ENCODE measurements at places on chromosomes 11 and 22.

GRCh38 chr22:37225481-37225880, 13.2 kb upstream of the SSTR3 start:
- no peak overlapping the region for H3K4me3 ChIP-seq
- no peak for DNase-seq
- no peaks in the 10 kb centered on the region for H3K36me3 ChIP-seq

DNA sequence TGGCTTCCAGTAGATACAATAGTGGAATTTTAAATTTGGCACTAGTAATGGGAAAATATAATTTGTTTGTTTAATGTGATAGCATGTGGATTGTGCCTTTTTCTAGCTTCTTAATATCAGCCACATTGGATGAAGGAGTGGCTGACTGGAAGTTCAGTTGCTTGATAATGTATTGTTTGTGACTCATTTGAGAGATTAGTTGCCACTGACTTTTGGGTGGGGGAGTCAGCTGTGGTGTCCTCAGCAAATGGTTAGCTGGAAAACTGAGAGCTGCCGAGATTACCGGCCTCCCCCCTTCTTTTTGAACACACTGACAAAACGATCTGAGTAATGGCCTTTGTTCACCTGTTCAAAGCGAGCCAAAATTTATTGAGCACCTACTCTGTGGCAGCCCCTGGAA, 5.5 kb downstream of the JAM3 start:
- H3K27me3 ChIP-seq, result peaks cover 12% of the 10 kb centered on the region
- no peak overlapping the region for H3K27ac ChIP-seq
- no peaks in the 10 kb centered on the region for H3K36me3 ChIP-seq

GRCh38 chr11:17410606-17411379, 22.3 kb upstream of the KCNJ11 start:
- peaks cover 2% of the 10 kb centered on the region for H3K4me1 ChIP-seq
- no peaks in the 10 kb centered on the region for H3K36me3 ChIP-seq
- H3K27me3 ChIP-seq, result peaks cover 59% of the 10 kb centered on the region

DNA sequence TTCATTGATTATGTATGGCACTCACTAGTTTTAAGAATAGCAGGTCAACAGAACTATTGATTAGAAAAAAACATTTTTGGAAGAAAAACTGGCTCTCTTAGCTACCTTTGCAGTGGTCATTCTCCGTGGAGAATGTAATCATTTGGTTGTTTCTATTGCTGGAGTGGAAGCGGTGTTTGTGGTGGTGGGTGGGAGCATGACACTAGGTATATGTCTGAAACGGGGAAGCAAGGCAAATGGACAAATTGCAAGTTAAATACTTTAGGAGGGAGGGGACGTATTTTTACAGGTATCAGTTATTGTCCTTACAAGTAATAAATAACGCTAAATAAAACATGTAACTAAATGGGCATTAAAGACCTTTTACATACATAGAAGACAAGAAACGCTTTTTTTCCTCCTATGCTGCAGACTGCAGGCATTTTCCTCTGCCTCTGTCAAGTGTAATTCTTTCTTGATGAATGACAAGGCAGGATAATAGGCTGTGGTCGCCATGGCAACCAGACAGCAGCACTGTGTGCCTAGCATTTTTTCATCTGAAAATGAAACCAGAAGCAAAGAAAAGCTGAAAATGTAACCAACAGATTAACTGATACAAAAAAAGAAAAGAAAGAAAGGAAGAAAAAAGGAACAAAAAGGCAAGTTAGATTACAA, 46.2 kb downstream of the BLID start:
- DNase-seq, result peak; percentile 69
- peak overlapping the region; percentile 33 for H3K4me3 ChIP-seq
- peak overlapping the region; percentile 98 for H3K27ac ChIP-seq
- H3K4me1 ChIP-seq, result peaks cover 54% of the 10 kb centered on the region

DNA sequence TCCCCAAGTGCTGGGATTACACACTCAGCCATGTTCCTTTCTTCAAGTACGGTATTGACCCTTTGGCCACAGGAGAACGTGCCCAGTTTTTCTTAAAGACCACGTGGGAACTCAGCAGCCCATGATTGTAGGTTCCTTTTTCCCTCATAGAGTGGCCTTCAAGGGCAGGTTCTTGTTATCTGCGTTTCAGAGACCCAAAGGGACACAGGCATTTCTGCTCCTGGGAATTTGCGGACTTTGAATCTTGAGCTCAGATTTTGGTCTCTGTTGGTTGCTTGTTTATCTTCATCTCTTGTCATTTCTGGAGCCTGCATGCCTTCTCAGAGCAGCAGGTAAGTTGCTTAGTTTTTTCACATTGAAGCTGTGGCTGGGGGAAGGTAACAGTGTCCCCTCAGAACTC, 12.0 kb downstream of the MARK2 start:
- peaks cover 14% of the 10 kb centered on the region for H3K36me3 ChIP-seq
- H3K4me1 ChIP-seq, result peaks cover 37% of the 10 kb centered on the region
- H3K27ac ChIP-seq, result peak overlapping the region; percentile 90
- no peaks in the 10 kb centered on the region for H3K27me3 ChIP-seq
- DNase-seq, result no peak

- no peak overlapping the region for H3K27ac ChIP-seq
- peaks cover 14% of the 10 kb centered on the region for H3K4me1 ChIP-seq
- no peak for DNase-seq
Observed at GRCh38 chr11:118953265-118953664, 2.8 kb upstream of the UPK2 start.

GRCh38 chr11:66891851-66892660, 35.2 kb downstream of the LRFN4 start:
- DNase-seq, result no peak
- no peaks in the 10 kb centered on the region for H3K36me3 ChIP-seq
- H3K27ac ChIP-seq, result no peak overlapping the region
- no peaks in the 10 kb centered on the region for H3K4me1 ChIP-seq
- no peaks in the 10 kb centered on the region for H3K27me3 ChIP-seq

- no peak overlapping the region for H3K27ac ChIP-seq
- no peaks in the 10 kb centered on the region for H3K36me3 ChIP-seq
- no peak for DNase-seq
- no peak overlapping the region for H3K4me3 ChIP-seq
Observed at GRCh38 chr22:43561415-43562178, 149.8 kb downstream of the MPPED1 start.

DNA sequence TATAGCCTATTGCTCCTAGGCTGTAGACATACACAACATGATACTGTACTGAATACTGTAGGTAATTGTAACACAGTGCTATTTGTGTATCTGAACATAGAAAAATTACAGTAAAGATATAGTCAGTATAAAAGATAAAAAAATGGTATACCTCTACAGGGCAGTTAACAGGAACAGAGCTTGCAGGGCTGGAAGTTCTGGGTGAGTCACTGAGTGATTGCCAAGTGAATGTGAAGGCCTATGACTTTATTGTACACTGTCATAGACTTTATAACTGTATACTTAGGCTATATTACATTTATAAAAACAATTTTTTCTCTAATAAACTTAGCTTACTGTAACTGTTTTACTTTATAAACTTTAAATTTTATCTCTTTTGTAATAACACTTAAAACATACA, 332.4 kb upstream of the ARHGAP42 start:
- H3K27ac ChIP-seq, result no peak overlapping the region
- DNase-seq, result no peak
- H3K36me3 ChIP-seq, result no peaks in the 10 kb centered on the region
- no peaks in the 10 kb centered on the region for H3K27me3 ChIP-seq
- H3K4me1 ChIP-seq, result no peaks in the 10 kb centered on the region
- no peak overlapping the region for H3K4me3 ChIP-seq

DNA sequence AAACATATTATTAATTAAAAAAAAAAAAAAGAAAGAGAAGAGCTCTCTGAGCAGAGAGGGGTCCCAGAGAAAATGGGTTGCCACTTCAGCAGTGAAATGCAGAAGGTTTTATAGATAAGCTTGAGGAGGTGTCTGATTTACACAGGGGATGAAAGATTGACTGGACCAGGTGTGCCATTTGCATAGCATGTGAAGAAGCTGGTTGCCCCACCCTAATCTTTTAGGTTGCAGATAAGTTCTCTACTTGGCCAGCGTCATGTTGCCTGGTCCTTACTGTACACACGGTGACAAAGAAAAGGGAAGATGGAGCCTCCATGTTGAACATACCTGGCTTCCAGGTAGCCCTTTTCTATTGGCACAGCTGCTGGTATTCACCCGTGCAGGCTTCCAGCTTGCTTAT, 41.4 kb downstream of the MS4A2 start:
- no peak overlapping the region for H3K27ac ChIP-seq
- H3K36me3 ChIP-seq, result no peaks in the 10 kb centered on the region
- DNase-seq, result no peak
- no peaks in the 10 kb centered on the region for H3K27me3 ChIP-seq
- H3K4me1 ChIP-seq, result peaks cover 4% of the 10 kb centered on the region
- no peak overlapping the region for H3K4me3 ChIP-seq

GRCh38 chr11:62484352-62484751, 62.3 kb downstream of the AHNAK start:
- H3K27ac ChIP-seq, result peak overlapping the region; percentile 74
- DNase-seq, result no peak
- no peaks in the 10 kb centered on the region for H3K27me3 ChIP-seq
- H3K4me1 ChIP-seq, result peaks cover 45% of the 10 kb centered on the region

DNA sequence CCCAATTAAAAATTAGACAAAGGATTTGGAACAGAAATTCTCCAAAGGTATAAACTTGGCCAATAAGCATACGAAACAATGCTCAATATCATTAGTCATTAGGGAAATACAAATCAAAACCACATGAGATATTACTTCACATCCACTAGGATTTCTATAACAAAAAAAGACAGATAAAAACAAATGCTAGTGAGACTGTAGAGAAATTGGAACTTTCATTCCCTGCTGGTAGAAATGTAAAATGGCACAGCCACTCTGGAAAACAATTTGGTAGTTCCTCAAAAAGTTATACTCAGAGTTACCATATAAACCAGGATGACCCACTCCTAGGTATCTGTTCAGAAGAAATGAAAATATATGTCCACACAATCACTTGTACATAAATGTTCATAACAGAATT, 71.6 kb downstream of the RPL27A start:
- no peak for DNase-seq
- H3K4me3 ChIP-seq, result no peak overlapping the region
- no peaks in the 10 kb centered on the region for H3K27me3 ChIP-seq
- peaks cover 20% of the 10 kb centered on the region for H3K36me3 ChIP-seq
- peaks cover 4% of the 10 kb centered on the region for H3K4me1 ChIP-seq

GRCh38 chr11:67347964-67348749, 5.2 kb downstream of the POLD4 start:
- H3K27ac ChIP-seq, result no peak overlapping the region
- DNase-seq, result no peak
- no peak overlapping the region for H3K4me3 ChIP-seq
- H3K27me3 ChIP-seq, result no peaks in the 10 kb centered on the region
- no peaks in the 10 kb centered on the region for H3K36me3 ChIP-seq

GRCh38 chr22:39456522-39457197, at the start of gene MGAT3:
MGAT3 (plus strand) TSS chr22:39457012; CDS start chr22:39487348, 30,336 bp downstream.
- H3K4me1 ChIP-seq, result peaks cover 42% of the 10 kb centered on the region
- H3K36me3 ChIP-seq, result no peaks in the 10 kb centered on the region
- H3K4me3 ChIP-seq, result peak within 1 kb of the TSS; percentile 74
- DNase-seq, result no peak

DNA sequence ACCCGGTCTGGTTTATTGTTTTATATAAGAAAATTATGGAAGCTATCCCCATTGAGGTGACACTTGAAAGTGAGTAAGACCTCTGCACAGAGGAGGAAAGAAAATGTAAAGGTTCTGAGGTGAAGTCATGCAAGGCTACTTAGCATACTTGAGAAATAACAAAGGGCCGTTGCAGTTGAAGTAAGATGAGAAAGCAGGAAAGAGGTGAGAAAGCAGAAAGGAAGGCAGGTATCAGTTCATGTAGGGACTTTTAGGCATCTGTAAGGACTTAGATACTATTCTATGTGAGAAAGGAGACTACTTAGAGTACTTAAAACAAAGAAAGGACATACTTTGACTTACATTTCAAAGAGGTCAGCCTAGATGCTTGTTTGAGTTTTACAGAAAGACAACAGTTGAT, 84.7 kb downstream of the CASP12 start:
- no peaks in the 10 kb centered on the region for H3K36me3 ChIP-seq
- no peak overlapping the region for H3K27ac ChIP-seq
- peaks cover 10% of the 10 kb centered on the region for H3K4me1 ChIP-seq
- DNase-seq, result no peak
- no peaks in the 10 kb centered on the region for H3K27me3 ChIP-seq

GRCh38 chr11:75339685-75340409, 11.6 kb downstream of the ARRB1 start:
- peak overlapping the region; percentile 18 for H3K4me3 ChIP-seq
- peaks cover 71% of the 10 kb centered on the region for H3K4me1 ChIP-seq
- DNase-seq, result no peak
- H3K27ac ChIP-seq, result peak overlapping the region; percentile 96

DNA sequence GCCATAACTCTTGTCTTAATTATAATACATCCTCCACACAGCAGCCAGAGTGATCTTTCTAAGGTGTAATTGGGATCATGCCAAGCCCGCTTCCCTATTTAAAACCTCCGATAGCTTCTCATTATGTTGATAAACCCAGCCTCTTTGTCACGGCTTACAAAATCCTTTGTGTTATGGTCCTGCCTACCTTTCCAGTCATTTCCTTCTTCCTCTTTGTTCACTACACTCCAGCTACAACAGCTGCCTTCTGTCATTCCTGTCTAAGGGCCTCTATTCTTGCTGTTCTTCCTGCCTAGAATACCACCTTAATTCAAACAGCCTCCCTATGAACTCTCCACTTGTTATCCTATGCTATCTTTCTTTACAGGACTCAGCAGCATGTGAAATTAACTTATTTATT, 70.6 kb upstream of the CAPRIN1 start:
- no peak for DNase-seq
- no peaks in the 10 kb centered on the region for H3K27me3 ChIP-seq
- H3K27ac ChIP-seq, result no peak overlapping the region

- no peak for DNase-seq
- no peaks in the 10 kb centered on the region for H3K4me1 ChIP-seq
- no peaks in the 10 kb centered on the region for H3K36me3 ChIP-seq
Observed at GRCh38 chr11:124520550-124520854, 23.0 kb downstream of the OR8B12 start.

DNA sequence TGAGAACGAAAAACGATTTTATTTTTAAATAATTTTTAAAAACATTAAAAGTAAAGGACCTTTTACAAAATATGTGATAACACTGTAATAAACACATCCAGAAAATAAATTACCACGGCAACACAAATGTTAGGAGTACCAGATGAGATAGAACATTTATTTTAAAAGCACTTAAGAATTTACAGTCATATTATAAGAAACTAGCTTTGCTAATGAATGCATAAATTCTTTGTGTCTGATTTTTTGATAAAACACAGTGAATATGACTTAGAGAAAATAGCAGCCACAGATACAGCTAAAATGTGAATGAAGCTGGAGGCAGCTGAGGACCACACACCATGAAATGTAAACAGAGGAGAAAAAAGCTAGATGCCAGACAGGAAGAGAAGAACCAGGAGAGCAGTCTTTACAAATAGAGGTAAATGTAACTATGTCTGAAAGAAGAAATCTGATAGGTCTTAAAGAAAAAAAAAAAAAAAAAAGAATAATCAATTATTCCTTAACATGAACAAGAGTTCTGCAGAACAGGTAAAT, 14.6 kb downstream of the CCDC34 start:
- H3K27me3 ChIP-seq, result no peaks in the 10 kb centered on the region
- no peak overlapping the region for H3K27ac ChIP-seq
- H3K36me3 ChIP-seq, result peaks cover 22% of the 10 kb centered on the region
- peaks cover 18% of the 10 kb centered on the region for H3K4me1 ChIP-seq
- DNase-seq, result no peak

GRCh38 chr11:35106595-35106994, 32.4 kb upstream of the CD44 start:
- H3K4me3 ChIP-seq, result no peak overlapping the region
- H3K27ac ChIP-seq, result no peak overlapping the region
- no peak for DNase-seq
- H3K4me1 ChIP-seq, result peaks cover 9% of the 10 kb centered on the region

All from mesothelial cell of epicardium (in vitro differentiated cells).